ENCODE measurements at places on chromosomes 5 and 9.
A peak's percentile ranks its signal among the peaks of the same experiment; 100 is the strongest.

- no peak overlapping the region for H3K4me3 ChIP-seq
- no peak for DNase-seq
- peaks cover 8% of the 10 kb centered on the region for H3K27me3 ChIP-seq
- no peak overlapping the region for H3K27ac ChIP-seq
These were observed 121.1 kb downstream of the NUDT12 start for GRCh38 chr5:103441523-103441922.

DNA sequence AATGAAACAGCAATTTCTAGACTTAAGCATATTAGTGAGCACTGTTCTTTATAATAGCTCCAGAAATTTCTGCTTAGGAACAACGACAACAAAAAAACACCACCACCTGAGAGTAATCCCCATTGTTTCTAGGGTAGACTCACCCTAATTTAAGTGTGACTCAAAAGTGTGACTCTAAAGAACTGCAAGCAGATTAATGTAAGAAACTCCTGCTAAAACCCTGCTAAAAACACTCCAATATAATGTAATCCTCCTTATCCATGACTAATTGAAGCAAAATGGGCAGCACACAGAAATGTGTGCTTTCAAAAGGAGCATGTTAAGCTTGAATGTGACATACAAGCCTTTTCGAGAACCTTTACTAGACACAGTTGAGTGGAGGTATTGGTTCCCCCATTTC is 296.0 kb downstream of the EPB41L4A start:
- H3K4me3 ChIP-seq, result no peak overlapping the region
- peaks cover 9% of the 10 kb centered on the region for H3K27me3 ChIP-seq
- no peak for DNase-seq
- no peaks in the 10 kb centered on the region for H3K36me3 ChIP-seq
- H3K4me1 ChIP-seq, result peaks cover 3% of the 10 kb centered on the region
- H3K27ac ChIP-seq, result no peak overlapping the region

DNA sequence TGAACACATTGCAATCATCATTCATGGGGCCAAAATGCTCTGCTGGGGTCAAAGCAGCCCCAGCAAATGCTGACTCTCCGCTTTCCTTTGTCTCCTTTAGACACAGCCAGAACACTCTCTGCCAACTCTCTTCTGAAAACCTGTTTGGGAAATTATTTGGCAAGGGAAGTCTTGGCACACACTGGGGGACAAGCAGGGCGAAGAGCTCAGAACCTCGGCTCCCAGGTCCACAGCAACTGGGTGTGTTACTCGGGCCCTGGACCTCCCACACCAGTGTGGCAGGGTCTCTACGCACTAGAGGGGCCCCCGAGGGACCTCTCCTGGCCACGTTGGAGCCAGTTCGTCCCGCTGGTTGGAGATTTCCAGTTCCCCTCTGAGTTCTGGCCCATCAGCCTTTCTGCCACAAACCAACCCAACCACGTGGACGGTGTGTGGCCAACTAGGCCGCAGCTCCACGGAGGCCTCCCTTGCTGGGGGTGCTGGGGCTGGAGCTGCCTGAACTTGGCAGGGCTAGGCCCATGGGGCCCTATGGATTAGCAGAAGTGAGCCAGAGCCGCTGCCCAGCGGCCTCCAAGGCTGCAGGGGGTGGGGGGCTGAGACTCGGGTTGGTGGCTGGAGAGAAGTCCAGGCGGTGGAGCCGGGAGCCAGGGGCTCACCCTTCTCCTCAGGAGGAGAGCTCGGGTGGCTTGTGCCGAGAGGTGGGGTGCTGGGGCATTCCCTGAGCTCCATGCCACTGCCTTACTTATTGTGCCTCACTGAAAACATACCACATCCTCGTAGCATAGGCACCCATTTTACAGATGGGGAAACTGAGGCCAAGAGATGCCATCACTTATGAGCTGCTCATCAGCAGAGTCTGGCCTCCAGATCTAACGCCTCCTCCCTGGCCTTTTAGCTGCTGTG is 46.8 kb upstream of the RNU6ATAC start:
- no peaks in the 10 kb centered on the region for H3K27me3 ChIP-seq
- H3K4me3 ChIP-seq, result no peak overlapping the region
- DNase-seq, result no peak

DNA sequence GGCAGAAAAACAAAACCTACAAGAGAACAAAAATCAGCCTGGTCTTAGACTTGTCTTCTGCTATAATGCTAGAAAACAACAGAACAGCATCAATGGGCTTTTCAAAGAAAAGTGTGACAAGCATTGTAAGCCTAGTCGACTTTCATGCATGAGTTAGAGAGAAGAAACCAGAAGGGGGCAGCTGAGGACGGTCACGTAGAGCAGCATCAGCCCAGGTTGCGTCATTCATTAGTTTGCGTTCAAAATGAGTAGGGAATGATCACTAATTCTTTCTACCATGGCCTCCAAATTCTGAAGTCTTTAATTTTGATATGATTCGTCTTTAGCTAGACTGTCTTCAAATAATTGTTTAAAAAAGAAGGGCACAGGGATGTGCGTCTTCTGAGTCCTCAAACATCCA is 4.7 kb upstream of the ISCA1 start:
- peaks cover 17% of the 10 kb centered on the region for H3K4me1 ChIP-seq
- H3K27me3 ChIP-seq, result no peaks in the 10 kb centered on the region
- H3K36me3 ChIP-seq, result peaks cover 28% of the 10 kb centered on the region
- no peak for DNase-seq

DNA sequence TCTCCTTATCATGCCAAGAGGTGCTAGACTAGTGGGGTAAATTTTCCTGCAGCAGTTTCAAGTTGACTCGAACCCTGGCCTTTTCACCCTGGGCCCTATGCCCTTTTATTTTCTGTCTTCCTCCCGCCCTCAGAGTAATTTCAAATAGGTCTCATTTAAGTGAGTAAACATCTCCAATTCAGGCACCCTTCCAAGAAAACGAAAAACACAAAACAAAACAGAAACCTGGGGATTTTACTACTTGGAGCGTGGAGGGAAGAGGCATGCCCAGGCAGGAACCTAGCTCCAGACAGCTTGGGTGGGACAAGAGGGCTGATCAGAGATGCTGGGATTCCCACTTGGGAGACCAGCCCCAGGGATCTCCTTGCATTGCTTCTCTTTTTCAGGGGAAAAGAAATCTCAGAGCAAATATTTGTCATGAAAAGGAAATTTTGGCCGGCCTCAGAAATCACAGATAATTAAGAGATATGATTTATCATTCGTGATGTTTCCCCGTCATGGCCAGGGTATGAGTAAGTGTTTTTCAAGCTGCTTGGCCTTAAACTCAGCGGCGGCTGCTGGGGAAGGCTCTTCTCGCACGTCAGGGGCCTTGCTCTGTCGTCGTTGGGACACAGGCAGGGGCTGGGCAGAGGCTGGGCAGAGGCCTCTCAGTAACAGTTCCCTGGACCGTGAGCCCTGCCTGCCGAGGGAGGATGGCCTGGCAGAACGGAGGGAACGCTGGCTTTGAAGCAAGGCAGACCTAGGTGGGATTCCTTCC is 248.6 kb upstream of the KLF4 start:
- H3K4me3 ChIP-seq, result no peak overlapping the region
- H3K4me1 ChIP-seq, result no peaks in the 10 kb centered on the region

- H3K36me3 ChIP-seq, result no peaks in the 10 kb centered on the region
- DNase-seq, result no peak
- H3K27ac ChIP-seq, result no peak overlapping the region
- H3K27me3 ChIP-seq, result peaks cover 5% of the 10 kb centered on the region
- peaks cover 2% of the 10 kb centered on the region for H3K4me1 ChIP-seq
These were observed 24.4 kb upstream of the GRAMD2B start for GRCh38 chr5:126398791-126399190.

DNA sequence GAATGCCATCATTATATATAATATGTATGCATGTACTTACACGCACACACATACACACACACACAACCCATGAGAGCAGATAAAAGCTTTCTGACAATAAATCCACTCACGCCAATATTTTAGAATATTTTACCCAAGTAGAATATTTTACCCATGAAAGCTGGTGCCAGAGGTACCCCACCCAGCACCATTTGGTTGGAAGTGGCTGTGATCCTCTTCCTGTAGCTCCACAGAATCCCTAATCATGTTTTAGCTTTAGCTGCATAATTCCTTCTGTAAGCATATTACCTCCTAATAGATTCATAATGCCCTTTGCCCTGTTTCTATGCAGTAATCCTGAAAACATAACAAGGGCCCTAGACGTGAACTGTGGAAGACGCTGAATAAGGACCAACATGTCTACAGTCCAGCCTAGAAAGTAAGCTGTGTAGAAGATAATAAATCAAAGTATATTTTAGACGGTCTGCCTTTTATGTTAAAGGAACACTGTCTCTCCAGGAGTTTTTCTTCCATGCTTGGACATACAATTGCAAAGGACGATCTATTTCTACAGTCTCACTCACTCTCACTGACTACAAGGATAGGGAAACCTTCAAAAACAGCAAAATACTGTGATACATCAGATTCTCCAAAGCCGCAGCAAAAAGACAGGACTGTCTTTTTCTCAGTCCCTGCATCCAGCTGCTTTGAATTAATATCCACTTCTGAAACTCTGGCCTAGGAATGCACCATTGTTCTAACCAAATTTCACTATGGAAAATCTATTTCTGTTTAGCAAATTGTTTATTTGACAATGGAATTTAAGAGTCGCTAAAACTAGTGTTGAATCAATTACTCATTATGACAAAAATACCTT is 98.2 kb downstream of the USP20 start:
- peaks cover 64% of the 10 kb centered on the region for H3K4me1 ChIP-seq
- peak overlapping the region; percentile 59 for H3K4me3 ChIP-seq
- H3K27me3 ChIP-seq, result no peaks in the 10 kb centered on the region

DNA sequence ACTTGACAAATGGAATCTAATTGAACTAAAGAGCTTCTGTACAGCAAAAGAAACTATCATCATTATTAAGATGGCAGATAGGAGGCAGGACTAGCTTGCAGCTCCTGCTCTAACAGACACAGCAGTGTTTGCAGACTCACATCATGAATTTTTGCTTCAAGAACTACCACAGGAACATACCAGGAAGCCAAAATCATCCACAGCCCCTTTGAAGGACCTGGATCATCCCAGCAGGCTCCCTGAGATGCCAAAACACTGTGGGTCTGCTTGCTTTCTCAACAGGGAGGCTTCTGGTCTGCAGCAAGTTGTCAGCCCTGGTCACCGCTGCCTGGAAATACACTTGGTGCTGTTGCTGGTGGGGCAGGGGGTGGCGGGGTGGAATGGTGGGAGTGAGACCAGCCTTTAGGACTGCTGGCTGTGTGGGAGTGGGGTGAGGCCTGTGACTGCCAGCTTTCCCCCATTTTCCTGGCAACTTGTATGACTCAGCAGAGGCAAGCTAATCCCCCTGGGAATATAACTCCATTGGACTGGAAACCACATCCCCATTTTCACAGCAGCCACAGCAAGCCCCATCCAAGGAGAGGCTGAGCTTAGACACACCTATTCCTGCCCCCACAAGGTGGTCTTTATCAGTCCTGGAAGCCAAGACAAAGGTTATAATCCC is 533.8 kb upstream of the CYLC2 start:
- no peak overlapping the region for H3K27ac ChIP-seq
- H3K27me3 ChIP-seq, result no peaks in the 10 kb centered on the region
- no peaks in the 10 kb centered on the region for H3K4me1 ChIP-seq

- no peak overlapping the region for H3K4me3 ChIP-seq
- H3K27me3 ChIP-seq, result peaks cover 17% of the 10 kb centered on the region
- H3K36me3 ChIP-seq, result no peaks in the 10 kb centered on the region
These were observed 3.7 kb upstream of the TIFAB start for GRCh38 chr5:135455876-135456237.

GRCh38 chr5:370311-370958 is 48.9 kb downstream of the AHRR start:
- DNase-seq, result no peak
- H3K36me3 ChIP-seq, result peaks cover 48% of the 10 kb centered on the region
- no peaks in the 10 kb centered on the region for H3K27me3 ChIP-seq
- peak overlapping the region; percentile 60 for H3K27ac ChIP-seq

DNA sequence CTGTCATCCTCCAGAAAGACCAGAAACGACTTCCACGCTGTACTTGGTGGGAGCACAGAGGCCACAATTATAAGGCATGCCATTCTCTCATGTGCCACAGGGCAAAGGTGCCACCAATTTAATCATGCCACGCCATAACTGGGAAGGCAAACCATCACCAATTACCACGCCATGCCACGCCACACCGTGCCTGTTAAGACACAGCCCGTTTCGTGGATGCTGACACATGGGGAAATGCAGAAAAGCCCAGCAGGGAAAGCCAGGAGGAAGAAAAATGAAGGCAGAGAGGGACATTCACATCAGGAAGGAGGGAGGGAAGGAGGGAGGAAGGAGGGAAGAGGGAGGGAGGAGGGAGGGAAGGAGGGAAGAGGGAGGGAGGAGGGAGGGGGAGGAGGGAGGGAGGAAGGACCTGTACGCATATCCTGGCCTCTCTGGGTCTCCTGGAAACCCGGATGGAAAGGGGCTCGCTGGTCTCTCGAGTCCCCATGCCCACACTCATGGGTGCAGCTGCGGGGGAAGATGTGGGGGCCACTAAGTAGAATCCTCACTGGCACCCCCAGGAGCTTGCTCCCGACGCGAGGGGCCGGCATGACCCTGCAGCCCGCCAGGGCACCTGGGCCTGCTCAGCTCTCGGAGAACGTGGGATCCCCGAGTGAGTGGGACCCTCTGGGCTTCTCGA is 61.7 kb upstream of the UBAC1 start:
- no peak overlapping the region for H3K27ac ChIP-seq
- no peak for DNase-seq
- H3K27me3 ChIP-seq, result peaks cover 2% of the 10 kb centered on the region

DNA sequence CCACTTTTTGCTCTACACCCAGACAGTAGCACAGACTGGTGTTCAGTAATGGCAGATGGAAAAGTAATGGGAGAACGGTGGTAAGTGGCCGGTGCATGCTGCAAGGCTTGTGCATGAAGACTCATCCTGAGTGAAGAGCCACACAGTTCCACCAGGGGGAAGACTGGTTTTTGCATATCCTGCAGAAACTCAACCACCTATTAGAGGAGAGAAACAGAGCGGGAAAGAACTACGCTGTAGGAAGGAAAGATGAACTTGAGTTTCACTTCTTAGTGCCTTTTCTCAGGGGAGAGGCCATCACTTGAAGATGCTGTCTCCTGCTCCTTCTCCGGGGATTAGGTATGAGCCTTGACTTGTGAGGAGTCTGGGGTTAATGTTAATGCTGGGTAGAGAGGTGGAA is 9.4 kb upstream of the PRSS3 start:
- H3K4me3 ChIP-seq, result no peak overlapping the region
- DNase-seq, result no peak
- peaks cover 31% of the 10 kb centered on the region for H3K27me3 ChIP-seq
- peaks cover 1% of the 10 kb centered on the region for H3K4me1 ChIP-seq
- no peaks in the 10 kb centered on the region for H3K36me3 ChIP-seq

GRCh38 chr5:14308384-14309154 is 165.4 kb downstream of the TRIO start:
- H3K4me1 ChIP-seq, result no peaks in the 10 kb centered on the region
- no peak overlapping the region for H3K4me3 ChIP-seq
- DNase-seq, result no peak
- H3K27me3 ChIP-seq, result peaks cover 1% of the 10 kb centered on the region
- H3K36me3 ChIP-seq, result no peaks in the 10 kb centered on the region
- no peak overlapping the region for H3K27ac ChIP-seq

- no peaks in the 10 kb centered on the region for H3K4me1 ChIP-seq
- DNase-seq, result no peak
- H3K27ac ChIP-seq, result no peak overlapping the region
- H3K36me3 ChIP-seq, result no peaks in the 10 kb centered on the region
- no peak overlapping the region for H3K4me3 ChIP-seq
These were observed 348.8 kb downstream of the HTR1A start for GRCh38 chr5:63613442-63613841.

Measured in activated T-helper 2 cell treated with anti-CD3 and anti-CD28 coated beads, Interferon-gamma antibody, Interleukin-2, Interleukin-4, amounts not matched to agents 10 μg/mL and 5 μg/mL and 100 μg/mL, durations not matched to agents 14 hours and 24 hours and 36 hours (primary cell).